Renal cortical epithelial cell (primary cell): ENCODE measurements at places on chromosomes 11 and 22. TPM values are rescaled to one million over a fixed set of nuclear protein-coding genes. Genes with fewer than 3 reads are reported as not detected.

DNA sequence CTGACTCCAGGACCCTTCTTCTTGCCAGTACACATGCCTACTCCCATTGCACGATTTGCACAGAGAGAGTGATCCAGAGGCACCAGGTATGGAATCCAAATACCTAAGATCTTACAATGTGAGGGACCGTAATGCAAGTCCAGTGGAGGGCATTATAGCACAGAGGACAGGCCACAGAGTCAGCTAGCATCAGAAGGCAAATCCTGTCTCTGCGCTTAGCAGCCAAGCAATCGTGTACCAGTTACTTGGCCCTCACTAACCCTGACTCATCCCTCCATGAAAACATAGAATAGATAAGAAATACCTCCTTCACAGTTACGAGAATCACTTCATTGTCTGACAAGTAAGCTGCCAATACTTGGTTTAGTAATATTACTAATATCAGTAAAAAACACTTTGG is 69.7 kb upstream of the SLC6A5 start:
- DNase-seq, result no peak

DNA sequence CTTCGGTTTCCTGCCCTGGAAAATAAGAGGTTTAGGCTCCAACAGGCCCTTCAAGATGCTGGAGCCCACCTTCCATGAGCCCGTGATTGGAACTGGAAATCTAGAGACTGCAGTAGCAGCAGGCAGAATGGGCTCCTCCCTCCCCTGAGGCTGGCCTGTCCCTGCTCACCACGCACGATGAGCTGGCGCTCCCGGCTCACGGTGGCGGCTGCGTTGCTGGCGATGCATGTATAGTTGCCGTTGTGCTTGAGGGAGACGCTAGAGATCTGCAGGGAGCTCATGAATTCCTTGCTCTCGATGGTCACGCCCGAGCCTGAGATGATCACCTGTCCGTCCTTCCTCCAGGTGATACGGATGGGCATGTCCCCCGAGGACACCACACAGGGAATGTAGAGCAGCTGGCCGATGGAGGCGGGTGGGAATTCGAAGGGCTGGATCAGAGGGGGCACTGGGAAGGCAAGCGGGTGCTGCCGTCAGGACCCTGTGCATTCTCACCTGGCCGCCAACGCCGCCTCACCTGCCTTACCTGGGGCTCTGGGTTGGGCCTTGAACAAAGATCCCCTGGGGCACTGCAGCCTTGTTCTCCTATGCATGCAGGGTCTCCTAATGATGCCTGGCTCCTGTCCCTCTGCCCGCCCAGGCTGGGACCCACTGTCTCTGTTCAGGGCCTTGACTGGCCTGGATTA is 177.8 kb downstream of the CEP164 start:
- DNase-seq, result no peak

The DKK3 gene
- total RNA-seq, result 150 and 274 TPM in 2 replicates

The CRYBA4 gene
- total RNA-seq, result not detected in 2 replicates

The MEI1 gene
- 0.10 and 0.52 TPM in 2 replicates for total RNA-seq

The MOV10L1 gene
- total RNA-seq, result not detected in 2 replicates

The SMTNL1 gene
- total RNA-seq, result not detected in 2 replicates

The HTR3B gene
- total RNA-seq, result not detected in 2 replicates

DNA sequence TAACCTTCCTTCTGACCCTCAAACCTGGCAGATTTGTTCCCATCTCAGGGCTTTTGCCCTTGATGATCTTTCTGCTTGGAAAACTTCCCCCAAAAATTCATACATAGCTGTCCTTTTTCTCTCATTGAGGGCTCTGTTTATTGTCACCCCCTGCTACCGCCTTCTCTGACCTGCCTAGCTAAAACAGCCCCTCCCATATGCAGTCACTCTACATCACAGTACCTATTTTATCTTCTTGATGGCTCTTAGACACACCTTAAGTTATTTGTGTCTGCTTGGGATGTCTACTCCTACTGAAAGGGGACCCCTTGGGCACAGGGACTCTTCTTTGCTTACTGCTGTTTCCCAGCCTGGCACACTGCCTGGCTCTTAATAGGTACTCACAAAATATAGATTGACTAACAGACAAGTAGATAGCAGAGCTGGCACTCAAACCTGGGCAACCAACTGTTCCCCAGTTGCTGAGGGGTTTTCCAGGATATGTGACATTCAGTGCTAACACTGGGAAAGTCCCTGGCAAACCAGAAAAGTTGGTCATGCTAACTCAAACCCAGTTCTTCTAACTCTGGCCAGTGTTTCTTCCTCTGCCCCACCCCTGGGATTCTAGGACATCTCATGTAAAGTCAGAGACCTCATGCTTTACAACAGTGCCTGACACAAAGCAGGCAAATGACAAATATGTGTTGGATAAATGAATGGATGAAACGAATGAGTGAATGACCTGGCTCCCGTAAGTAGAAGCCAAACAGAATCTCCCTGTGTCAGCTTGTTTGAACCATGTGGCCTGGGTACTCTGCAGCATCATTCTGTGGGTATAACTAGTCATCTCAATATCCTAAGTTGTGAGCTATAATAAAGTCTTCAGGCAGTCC is 19.8 kb upstream of the FJX1 start:
- no peak for DNase-seq

The TSGA10IP gene
- not detected in 2 replicates for total RNA-seq

The OR52I2 gene
- not detected in 2 replicates for total RNA-seq

The CCDC188 gene
- total RNA-seq, result 0.10 TPM in 1 of 2 replicates, not detected in the other

DNA sequence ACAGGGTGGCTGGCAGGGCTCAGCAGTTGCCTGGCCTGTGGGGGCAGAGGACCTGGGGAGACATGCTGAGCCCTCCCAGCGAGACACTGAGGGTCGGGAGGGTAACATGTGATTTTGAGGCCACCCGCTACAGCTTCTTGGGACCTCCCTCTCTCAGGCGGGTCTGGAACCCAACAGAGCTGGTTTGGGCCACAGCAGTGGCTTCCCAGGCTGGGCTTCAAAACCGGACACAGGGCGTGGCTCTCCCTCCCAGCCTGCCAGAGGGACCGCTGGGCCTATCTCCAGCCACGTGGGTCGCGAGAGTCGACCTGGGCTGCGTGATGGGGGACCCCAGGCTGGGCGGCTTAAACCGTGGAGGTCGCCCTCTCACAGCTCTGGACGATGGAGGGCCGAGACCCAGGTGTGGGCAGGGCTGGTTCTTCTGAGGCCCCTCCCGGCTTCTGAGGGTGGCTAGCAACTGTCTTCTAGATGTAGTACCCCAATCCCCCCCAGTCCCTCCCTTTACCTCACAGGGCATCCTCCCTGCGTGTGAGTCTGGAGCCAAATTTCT is 91.7 kb downstream of the KCNQ1 start:
- no peak for DNase-seq

- no peak for DNase-seq
Measured at GRCh38 chr11:64235437-64236161, 1.2 kb downstream of the VEGFB start.

DNA sequence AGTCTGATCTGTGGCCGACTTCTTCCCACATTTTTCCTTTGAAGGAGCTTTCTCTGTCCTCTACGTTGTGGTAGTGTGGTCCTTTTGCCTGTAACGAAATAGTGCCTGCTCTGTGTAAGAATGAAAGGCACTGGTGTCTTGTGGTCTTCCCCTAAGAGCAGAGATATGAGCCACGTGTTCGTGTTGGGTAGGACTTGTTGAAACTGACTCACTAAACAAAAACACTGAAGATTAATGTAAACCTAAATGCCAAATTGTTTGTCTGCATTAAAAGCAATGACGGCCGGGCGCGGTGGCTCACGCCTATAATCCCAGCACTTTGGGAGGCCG is 10.1 kb upstream of the RPS3 start:
- DNase-seq, result no peak

- peak; percentile 98 for DNase-seq
Measured at GRCh38 chr11:86741839-86742805, 58.2 kb upstream of the PRSS23 start.

- peak; percentile 90 for DNase-seq
Measured at GRCh38 chr11:65857853-65858680, at the start of gene CFL1. Gene CFL1 (minus strand): TSS chr11:65858180. CDS start chr11:65858099, 81 bp downstream.

DNA sequence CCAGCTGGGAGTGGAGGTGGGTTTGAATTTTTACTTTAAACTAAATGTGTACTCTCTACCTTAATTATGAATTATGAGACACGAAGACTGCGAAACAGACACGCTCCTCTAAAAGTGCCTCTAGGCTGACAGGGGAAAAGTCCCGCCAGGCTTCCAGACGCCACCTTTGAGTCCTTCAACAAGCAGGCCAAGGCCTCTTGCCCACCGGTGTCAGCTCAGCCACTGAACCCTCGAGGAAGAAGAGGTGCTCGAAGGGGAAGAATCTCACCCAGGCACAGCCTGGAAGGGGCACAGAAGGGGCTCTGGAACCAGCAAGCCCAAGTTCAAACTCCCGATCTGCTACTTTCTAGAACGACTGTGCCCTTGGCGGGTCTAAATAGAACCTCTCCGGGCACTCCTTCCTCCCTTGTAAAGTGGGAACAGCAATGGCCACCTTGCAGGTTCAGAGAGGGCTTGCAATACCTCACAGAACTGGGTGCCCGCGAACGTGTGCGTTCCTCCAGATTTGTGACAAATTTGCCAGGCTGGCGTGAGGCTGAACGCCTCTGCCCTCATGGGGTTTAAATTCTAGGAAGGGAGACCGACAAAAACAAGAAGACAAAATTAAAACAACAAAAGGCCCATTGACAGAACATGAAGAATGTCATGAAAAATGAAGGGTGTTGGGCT is 158.5 kb upstream of the GRK3 start:
- no peak for DNase-seq

GRCh38 chr11:33734441-33735270 is 1.6 kb downstream of the CD59 start:
- DNase-seq, result peak; percentile 51

DNA sequence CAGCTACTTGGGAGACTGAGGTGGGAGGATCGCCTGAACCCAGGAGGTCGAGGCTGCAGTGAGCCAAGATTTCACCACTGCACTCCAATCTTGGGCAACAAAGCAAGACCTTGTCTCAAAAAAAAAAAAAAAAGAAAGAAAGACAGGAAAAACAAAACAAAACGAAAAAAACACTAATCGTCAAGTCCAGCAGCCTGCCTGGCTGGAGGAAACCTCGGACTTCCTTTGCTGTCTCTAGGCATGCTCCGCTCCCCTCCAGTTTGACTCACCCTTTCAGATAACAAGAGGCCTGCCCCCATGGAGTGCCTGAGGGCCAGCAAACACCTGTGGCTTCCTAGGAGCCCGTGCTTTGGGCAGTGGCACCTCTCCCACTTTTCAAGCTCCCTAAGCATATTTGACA is 28.8 kb upstream of the CHKA start:
- DNase-seq, result peak; percentile 70

The KRTAP5-10 gene
- not detected in 2 replicates for total RNA-seq

The RAC2 gene
- 3.5 and 13.7 TPM in 2 replicates for total RNA-seq

DNA sequence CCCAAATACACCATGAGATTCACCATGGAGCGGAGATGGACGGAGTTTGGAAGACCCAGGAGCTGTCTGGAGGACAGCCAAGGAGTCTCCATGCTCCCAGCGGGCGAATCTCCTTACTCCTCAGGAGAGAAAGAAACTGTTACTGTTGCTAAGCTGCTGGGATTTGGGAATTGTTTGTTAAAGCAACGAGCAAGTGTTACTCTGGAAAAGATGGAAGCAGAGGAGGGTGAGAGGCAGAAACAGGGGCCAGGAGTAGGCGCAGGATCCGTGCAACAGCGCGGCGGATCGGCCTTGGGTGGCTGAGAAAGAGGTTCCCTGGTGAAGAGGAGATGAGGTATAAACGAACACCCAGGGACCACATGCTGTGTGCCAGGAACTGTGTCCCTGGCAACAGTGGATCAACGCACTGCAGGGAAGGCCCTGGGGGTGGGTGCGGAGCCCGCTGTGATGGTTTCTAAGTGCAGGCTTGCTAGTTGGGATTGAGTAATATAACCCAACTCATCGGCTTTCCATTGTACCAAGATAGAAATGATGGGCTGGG is 1436.4 kb downstream of the BRD1 start:
- DNase-seq, result no peak

- peak; percentile 94 for DNase-seq
Measured at GRCh38 chr11:19953336-19953735, 206.9 kb downstream of the DBX1 start.

DNA sequence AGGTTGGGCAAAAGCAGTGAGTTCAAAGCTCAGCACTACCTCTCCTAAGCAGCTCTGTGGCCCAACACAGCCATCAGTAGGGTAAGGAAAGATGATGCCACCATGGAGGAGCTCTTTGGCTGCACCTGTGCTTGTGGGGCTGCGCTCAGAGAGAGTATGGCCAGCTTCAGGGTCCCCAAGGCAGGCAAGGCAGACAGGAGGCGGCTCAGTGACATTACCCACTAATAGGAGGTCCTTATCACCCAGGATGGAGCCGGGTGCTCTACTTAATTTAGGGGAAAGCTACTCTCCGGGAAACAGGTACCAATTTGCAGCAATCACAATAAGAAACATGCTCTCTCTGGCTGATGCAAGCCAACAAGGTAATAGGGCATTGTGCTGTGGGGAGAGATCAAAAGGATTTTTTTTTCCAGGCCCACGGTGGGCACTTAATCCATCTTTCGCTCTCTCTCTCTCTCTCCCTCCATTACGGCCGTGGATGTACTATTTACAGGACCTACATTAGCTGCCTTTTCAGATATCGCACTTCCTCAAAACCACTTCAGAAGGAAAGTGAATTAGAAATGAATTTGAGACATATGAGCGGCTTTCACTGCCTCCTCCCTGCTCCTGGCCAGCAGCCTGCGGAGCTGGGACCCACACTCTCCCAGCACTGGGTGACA is 446.3 kb downstream of the SOX6 start:
- no peak for DNase-seq

The NAALADL1 gene
- 7.8 and 10.9 TPM in 2 replicates for total RNA-seq

- DNase-seq, result no peak
Measured at GRCh38 chr11:96317571-96317970, 25.4 kb downstream of the MAML2 start.

The RFPL2 gene
- 0.10 TPM in 1 of 2 replicates, not detected in the other for total RNA-seq

GRCh38 chr11:118129471-118130172 is 23.0 kb downstream of the SCN4B start:
- no peak for DNase-seq

- DNase-seq, result no peak
Measured at GRCh38 chr11:41788177-41788576, 328.7 kb upstream of the LRRC4C start.

DNA sequence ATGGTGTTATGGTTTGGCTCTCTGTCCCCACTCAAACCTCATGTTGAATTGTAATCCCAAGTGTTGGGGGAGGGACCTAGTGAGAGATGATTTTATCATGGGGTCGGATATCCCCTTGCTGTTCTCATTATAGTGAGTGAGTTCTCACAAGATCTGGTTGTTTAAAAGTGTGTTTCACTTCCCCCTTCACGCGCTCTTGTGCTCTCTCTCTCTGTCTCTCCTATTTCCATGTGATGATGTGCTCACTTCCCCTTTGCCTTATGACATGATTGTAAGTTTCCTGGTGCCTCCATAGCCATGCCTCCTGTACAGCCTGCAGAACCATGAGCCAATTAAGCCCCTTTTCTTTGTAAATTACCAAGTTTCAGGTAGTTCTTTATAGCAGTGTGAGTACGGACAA is 765.1 kb downstream of the KCNA4 start:
- no peak for DNase-seq

The BATF2 gene
- total RNA-seq, result 1.1 and 1.6 TPM in 2 replicates

DNA sequence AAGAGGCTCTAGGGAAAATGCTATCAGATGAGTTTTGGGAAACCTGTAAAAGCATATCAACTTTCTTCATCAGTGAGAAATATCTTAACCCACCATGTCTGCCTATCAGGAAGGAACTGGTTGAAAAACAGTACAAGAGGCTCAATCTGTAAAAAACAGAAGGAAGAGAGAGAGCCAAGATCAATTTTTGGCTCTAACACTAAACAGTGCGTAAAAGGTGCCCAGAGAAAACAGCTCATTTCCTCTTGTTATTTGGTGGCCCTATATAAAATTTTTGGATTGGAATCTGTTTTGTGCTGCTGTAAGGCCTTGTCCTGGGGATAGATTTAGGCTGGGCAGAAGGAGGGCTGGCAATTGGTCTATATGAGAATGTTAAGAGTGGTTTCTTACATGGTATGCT is 12.1 kb downstream of the MS4A2 start:
- DNase-seq, result no peak

The RAB3IL1 gene
- total RNA-seq, result 0.35 and 0.75 TPM in 2 replicates
